GM12864 (cell line): ENCODE measurements at places on chromosomes 2 and 18.

DNA sequence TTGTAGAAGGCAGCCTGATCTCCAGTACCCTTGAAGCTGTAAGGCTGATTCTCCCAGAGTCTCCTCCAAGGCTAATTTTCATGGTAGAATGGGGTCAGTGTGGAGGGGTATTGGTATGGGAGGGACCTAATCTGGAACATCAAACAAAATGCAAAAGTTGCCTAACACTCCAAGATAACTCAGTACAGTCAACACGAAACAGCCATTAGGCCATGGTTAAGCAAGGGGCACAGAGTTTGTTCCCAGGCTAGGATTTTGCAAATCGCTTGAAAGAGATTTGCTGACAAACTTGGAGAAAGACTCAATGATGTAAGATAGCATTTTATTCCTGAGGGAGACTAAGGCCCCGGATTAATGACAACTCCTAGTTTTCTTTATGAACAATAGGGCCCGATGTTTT lies 5.4 kb downstream of the PID1 start:
- DNase-seq: no peak

DNA sequence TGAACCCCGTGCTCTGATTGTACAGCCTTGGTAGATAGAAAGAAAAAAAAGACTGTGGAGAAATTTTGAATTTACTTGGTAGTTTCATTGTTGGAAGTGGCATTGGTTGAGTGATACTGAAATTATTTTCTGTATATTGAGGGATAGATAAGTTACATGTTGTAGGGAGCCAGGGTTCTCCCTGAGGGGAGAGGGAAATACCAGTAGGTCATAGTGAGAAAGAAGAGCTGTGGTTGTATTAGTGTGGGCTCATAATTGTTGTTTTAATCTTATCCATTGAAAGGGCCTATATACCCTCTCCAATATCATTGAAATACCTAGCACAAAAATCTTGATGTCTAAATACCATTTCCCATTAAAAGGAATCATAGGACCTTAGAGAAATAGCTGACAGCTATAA lies 16.9 kb upstream of the RAB31 start:
- DNase-seq: no peak

- DNase-seq: no peak
Measured at GRCh38 chr2:126674075-126674744, 18.3 kb downstream of the GYPC start.

- DNase-seq: no peak
Measured at GRCh38 chr18:46675112-46675511, 18.1 kb upstream of the LOXHD1 start.

GRCh38 chr2:169050476-169051240 lies 18.7 kb upstream of the DHRS9 start:
- no peak for DNase-seq

DNA sequence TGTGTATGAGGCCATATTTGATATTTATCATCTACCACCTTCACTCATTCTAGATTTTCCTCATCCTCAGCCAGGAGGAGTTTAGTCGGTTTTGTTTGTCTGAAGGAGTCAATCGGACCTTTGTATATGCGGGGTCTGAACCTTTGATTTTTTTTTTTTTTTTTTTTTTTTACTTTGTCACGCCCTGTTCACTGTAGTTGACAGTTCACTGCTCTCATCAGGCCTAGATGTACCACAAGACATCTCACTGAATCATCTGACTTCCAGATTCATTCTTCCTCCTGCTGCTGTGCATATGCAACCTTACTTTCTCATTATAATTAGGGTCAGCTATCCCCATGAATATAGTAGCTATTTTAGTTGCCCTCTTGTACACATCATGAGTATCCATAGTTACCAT lies 133.2 kb downstream of the ARHGAP15 start:
- no peak for DNase-seq

- DNase-seq: no peak
Measured at GRCh38 chr2:86765310-86765695, 25.4 kb downstream of the CD8A start.

- DNase-seq: no peak
Measured at GRCh38 chr18:8895987-8896619, 190.7 kb downstream of the MTCL1 start.

DNA sequence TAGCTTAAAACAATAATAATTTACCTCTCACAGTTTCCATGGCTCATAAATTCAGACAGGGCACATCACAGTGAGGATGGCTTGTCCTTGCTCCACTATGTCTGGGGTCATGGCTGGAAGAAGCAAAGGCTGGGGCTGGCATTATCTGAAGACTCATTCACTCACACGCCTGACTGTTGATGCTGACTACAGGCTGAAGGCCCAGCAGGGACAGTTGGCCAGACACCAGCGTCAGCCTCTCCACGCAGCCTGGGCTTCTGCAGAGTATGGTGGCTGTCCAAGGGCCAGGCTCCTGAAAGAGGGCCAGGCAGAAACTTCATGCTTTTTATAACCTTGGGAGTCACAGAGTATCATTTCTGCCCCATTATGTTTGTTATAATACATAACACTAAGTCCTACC lies 33.4 kb downstream of the YPEL5 start:
- no peak for DNase-seq

DNA sequence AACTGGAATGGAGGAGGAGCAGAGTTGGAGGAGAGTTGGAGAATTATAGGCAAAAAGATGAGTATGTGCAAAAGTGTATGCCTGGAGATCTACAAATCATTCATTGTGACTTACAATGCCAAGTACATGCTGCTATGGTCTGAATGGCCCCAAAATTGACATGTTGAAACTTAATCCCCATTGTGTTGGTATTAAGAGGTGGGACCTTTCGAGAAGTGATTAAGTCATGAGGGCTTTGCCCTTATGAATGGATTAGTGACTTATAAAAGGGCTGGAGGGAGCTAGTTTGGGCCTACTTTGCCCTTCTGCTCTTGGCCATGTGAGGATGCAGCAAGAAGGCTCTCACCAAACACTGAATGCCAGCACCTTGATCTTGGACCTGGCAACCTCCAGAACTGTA lies 6.3 kb upstream of the RBMS1 start:
- DNase-seq: no peak

GRCh38 chr2:1870431-1870830 lies 126.1 kb upstream of the PXDN start:
- DNase-seq: no peak

GRCh38 chr18:79645291-79645983 lies 34.2 kb upstream of the CTDP1 start:
- no peak for DNase-seq

GRCh38 chr2:126642031-126642430 lies 13.9 kb upstream of the GYPC start:
- no peak for DNase-seq

DNA sequence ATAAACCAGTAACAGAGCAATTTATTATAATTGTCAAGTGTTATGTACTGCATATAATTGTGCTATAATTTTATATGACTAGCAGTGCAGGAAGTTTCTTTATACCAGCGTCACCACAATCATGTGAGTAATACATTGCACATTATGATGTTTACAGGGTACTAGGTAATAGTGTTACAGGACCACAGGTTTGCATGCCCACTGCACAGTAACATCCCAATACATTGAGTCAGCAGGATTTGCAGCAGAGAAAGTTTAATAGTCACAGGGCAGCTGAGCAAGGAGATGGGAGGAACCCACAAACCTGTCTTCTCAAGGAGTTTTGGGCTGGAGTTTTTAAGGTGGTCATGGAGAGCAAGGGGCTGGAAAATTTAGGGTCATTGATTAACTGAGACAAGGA lies 1042.9 kb upstream of the ACVR2A start:
- no peak for DNase-seq

GRCh38 chr2:140481136-140481535 lies 1649.7 kb downstream of the LRP1B start:
- no peak for DNase-seq

DNA sequence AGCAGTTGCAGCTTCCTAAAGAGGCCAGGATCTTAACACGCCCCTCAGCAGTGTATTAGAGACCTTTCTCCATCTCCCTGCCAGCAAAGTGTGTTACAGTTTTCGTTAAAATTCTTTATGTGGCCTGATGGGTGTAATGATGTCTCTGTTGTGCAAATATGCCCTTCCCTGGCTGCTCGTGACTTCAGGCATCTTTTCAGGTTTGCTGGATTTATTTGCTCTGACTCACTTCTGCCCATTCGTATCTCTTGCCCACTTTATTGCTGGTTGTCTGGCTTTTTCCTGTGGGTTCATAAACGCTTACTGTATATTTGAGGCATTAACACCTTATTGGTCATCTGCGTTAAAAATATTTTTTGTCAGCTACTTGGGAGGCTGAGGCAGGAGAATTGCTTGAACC lies 134.5 kb downstream of the ASB1 start:
- no peak for DNase-seq

GRCh38 chr2:178844701-178845100 lies 37.5 kb upstream of the TTN start:
- DNase-seq: no peak

DNA sequence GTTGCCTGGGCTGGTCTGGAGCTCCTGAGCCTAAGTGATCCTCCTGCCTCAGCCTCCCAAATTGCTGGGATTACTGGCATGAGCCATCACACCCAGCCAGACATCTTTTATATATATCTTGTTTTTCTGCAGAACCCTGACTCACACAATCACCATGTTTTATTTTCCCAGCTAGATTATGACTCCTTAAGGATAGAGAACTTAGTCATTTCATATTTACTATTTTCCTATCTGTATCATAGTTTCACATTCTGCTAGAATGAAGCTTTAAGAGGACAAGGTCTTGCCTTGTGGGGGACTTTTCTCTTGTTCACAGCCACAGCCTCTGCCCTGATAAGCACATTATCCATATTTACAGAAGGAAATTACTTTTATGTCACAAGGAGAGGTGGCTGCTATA lies 73.9 kb downstream of the LBH start:
- no peak for DNase-seq

- DNase-seq: no peak
Measured at GRCh38 chr2:232385660-232386489, 7.3 kb downstream of the ALPP start.

DNA sequence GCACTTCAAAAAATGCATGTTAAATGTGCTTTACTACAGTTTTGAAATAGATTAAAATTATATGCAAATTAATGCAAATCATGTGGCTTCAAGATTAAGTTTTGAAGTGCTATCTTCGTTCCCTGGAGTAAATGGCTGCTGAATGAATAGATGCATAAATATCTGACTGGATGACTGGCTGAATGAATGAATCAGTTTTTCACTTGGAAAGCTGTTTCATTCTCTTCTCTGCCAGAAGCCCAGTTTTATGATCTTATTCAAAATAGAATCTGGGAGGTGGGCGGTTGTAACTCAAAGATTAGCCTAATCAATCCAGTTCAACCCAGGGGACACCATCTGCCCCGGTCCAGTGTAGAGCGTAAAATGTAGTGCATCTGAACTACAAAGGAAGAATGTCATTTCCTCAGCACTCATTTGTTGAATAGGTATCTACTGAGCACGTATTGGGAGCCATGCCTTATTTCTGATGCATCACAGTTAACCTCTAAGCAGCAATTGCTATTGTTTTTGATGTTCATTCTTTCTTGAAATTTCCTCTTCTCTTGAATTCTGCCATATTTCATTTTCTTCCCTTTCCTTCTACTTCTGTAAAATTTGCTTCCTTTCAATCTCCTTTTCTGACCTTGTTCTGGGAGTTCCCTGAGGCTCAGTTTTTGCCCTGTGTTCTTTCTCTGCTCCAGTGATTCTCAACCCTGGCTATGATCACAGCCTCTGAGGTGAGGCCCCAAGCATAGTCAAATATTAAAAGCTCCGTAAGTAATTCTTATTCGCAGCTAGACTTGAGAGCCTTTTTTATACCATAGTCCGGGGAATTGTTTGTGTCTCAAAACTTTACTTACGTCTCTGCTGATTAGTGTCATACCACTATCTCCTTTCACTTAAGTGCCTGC lies 282.7 kb downstream of the PARD3B start:
- no peak for DNase-seq

- DNase-seq: no peak
Measured at GRCh38 chr2:225932811-225933413, 533.4 kb downstream of the NYAP2 start.

- DNase-seq: no peak
Measured at GRCh38 chr2:234606896-234607295, 110.0 kb upstream of the ARL4C start.

DNA sequence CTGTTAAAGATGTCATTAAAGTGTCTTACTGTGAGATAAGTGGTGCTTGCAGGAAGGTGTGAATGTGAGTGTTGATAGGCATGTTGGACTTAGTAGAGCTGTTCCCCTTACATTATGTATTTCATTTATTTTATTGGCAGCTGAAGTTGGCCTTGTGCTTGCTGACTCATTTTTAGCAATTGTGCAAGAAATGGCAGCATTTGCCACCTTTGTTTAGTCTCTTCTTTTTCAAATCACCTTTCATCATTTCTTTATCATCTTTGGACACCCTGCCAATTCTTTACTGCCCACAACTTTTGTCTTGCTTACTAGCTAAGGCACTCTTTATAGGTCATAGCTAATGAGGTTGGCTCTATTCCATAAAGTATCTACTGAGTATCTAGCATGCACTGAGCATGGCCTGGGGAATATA lies 130.3 kb upstream of the LYPD6 start:
- no peak for DNase-seq

DNA sequence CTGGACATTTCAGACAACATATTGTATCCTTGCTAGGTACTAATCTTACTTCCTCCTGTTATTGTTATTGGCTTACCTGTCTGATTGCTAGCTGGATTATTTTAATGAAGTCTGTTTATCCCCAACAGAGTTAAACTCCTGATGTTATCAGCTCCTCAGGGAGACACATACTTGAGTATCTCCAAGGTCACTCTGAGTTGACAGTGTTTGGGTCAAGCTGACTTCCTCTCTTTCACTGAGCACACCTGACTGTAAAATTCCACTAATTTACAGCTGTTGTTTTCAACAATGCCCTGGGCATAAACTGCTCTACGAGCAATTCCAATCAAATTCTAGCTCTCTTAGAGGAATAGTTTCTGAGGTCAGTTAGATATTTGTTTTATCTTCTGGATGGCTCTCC lies 9.6 kb downstream of the HAUS1 start:
- DNase-seq: no peak

GRCh38 chr2:12964904-12965539 lies 248.3 kb downstream of the TRIB2 start:
- DNase-seq: no peak

GRCh38 chr2:129751409-129751808 lies 228.1 kb upstream of the RAB6C start:
- no peak for DNase-seq

DNA sequence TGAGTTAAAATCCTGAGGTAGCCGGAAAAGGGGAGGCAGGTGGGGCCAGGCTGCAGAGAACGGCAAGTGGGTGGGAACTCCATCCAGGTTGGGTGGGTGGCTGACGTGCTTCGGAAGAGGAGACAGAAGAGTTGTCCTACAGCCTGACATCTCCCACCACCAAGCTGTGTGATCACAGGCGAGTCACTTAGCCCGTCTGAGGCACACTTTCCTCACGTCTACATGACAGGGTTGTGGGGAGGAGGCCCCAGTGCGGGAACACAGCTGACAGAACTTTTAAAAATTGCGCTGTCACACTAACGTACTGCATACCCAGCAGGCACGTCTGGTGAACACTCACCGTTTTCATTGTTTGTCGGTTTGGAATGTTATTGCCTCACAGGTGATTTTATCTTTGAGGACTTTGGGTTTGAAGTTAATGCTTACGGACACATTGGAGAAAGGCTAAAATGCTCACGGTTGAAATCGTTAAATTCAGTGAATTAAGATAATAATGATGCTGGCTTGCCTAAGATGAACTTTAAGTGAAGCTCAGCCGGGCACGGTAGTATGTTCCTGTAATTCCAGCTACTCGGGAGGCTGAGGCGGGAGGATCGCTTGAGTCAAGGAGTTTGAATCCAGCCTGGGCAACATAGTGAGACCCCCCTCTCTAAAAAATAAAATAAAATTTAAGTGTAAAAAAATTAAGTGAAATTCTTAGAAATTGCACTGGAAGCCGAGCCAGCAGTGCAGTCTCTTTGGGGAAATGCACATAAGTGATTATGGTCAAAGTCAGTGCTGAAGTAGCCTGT lies 8.9 kb downstream of the EMILIN2 start:
- no peak for DNase-seq
